ENCODE measurements at places on chromosomes 16 and 17.

DNA sequence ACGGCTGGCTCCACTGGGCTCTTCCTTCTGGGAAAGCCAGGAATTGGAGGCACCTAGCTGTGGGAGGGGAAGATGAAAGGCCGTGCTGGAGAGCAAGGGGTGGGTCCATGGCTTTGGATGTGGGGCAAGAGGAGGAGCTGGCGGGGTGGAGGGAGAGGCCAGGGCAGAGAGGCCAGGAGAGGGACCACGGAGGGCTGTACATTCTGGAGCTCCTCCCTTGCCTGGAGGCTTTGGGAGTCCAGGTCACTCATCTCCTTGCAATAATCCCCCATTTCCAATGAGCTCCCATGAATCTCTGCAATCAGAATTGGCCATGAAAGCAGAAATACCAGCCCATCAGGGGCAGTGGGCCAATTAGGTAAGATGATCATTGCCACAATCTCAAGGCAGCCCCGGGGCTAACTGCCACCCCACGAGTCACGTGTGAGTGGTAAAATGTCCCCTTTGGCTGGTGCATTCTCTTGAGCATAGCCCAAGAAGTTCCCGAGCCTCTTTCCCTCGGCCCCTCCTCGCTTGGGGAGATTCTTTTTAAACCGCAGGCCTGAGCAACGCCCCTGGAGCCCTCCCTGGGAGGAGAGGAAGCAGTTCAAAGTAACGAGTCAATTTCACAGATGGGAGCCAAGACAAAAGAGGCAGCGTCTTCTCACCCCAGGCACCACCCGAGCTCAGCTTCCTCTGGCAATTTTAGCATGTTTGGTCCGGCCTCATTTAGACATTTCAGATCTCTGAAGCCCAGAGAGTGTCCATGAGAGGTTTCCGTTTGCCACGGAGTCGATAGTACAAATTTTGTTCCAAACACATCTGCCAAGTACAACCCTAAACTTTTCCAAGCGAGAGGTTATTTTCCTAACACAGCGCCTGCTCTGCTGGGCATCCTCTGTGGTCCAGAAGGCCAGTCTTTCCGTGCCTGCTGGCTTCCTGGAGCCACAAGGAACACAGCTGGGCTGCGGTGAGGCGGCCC is 13.4 kb downstream of the RTN4RL1 start:
- no peak for DNase-seq

- DNase-seq: no peak
Observed at GRCh38 chr16:4979736-4980660, 21.9 kb downstream of the SEC14L5 start.

GRCh38 chr17:39648616-39649366 is 11.8 kb downstream of the STARD3 start:
- no peak for DNase-seq

GRCh38 chr17:2837147-2837561 is 40.9 kb downstream of the RAP1GAP2 start:
- DNase-seq: peak; percentile 64

GRCh38 chr17:45742251-45742650 is 41.9 kb upstream of the CRHR1 start:
- DNase-seq: no peak

- DNase-seq: no peak
Observed at GRCh38 chr17:80443498-80443897, 28.5 kb downstream of the ENDOV start.

- DNase-seq: no peak
Observed at GRCh38 chr17:79700592-79700991, 30.2 kb upstream of the ENPP7 start.

DNA sequence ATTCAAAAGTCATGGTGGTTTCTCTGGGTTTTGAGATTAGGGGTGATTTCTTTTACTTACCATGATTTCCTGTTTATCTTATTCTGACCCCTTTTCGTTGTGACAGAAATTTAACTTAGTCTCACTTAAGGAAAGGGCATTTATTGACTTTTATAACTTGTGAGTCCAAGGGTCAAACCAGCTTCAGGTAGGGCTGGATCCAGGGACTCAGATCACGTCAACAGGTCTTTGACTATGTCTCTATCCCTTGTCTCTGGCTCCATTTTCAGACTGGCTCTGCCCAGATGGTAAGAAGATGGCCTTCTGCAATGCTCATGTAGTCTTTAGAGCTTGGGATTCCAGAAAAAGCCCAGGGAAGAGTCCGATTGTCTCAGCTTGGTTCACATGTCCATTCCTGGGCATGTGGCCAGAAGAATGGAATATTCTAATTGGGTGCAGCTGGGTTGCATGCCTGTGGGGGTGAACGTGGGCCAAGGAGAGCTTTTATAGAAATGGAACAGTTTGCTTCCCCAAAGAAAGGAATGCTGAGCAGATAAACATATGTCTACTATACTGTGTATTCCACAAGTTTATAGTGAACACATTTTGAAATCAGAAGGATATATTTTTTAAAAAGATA is 13.4 kb downstream of the USP43 start:
- no peak for DNase-seq

- peak; percentile 70 for DNase-seq
Observed at GRCh38 chr16:87874639-87875427, 5.5 kb upstream of the SLC7A5 start.

- DNase-seq: no peak
Observed at GRCh38 chr16:81277541-81278080, 37.2 kb upstream of the GAN start.
